Activated T-helper 17 cell treated with anti-CD3 and anti-CD28 coated beads, Interleukin-2, amount 50 U/mL, for 72 hours (primary cell): ENCODE measurements at places on chromosomes 6 and 20. TPM values are rescaled to one million over a fixed set of nuclear protein-coding genes. Genes with fewer than 3 reads are reported as not detected.

Gene GUCA1A
- total RNA-seq: 0.61 TPM

Gene HCRTR2
- not detected for total RNA-seq

Gene KCNK15
- total RNA-seq: 0.09 TPM

Gene SLC17A9
- 5.2 TPM for total RNA-seq

Gene ZBTB12
- 1.6 TPM for total RNA-seq

Gene ACTR5
- total RNA-seq: 10.4 TPM

Gene BIRC7
- total RNA-seq: not detected

Gene CST2
- total RNA-seq: not detected

Gene NNAT
- 0.66 TPM for total RNA-seq
